ENCODE measurements at places on chromosomes 1 and 21.

- no peak for DNase-seq
These were observed 5.0 kb downstream of the TAF5L start for GRCh38 chr1:229620876-229621275.

DNA sequence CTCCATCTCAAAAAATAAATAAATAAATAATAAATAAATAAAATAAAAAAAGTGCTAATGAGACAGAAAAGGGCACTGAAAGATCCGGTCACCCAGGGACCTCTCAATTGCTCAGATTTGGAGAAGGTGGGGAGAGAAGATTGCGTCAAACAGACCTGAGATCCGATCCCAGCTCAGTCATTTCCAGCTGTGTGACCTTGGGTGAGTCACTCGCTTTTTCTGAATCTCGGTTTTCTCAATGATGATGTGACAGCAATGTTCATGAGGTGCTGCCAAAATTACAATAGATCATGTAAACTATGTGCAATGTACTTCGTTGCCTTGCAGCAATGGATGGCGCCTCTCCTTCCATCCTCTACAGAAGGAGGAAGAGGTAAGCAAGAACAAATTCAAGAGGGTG lies 11.1 kb upstream of the MEF2D start:
- DNase-seq: no peak

DNA sequence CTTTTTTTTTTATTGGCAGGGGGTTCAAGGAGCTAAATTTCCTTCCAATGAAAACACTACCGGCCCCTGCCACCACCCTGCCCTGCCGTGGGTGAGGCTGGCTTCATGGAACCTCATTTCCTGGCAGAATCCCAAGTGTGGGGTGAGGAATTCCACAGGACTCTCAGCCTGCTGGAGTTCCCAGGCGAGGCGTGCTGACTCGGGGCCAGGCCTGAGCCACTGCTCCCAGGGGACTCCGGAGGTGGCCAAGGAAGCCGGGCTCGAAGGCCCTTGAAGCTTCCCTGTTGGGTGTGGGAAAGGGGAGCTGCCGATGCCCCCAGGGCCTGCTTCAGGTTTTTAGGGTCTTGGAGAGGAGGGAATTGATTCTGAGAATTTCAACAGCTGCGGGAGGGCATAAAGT lies 95.3 kb upstream of the ACTRT2 start:
- DNase-seq: no peak

- no peak for DNase-seq
These were observed 360.0 kb downstream of the HHAT start for GRCh38 chr1:210688512-210689234.

GRCh38 chr1:10965546-10966226 lies 46.8 kb upstream of the TARDBP start:
- no peak for DNase-seq

- no peak for DNase-seq
These were observed 51.6 kb downstream of the SMYD3 start for GRCh38 chr1:246455476-246455875.

GRCh38 chr1:24540906-24541710 lies 14.8 kb upstream of the NCMAP start:
- DNase-seq: no peak

DNA sequence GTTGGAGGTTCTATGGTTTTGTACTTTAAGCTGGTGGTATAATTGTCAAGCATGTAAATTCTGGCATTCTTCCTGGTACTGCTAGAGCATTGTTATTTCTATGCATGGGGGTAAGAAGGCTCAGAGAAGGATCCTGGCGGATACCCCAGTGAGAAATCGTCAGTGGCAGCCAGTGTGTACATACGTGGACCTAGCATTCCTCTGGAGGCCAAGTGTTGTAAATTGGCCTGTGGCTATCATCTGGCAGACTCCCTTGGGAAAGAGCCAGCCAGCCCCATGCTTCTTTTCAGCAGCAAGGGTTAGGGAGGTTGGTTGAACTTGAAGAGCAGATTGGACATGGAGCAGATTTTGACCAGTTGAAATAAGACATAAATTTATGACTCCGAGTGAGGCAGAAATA lies 5.2 kb upstream of the AGO3 start:
- no peak for DNase-seq

DNA sequence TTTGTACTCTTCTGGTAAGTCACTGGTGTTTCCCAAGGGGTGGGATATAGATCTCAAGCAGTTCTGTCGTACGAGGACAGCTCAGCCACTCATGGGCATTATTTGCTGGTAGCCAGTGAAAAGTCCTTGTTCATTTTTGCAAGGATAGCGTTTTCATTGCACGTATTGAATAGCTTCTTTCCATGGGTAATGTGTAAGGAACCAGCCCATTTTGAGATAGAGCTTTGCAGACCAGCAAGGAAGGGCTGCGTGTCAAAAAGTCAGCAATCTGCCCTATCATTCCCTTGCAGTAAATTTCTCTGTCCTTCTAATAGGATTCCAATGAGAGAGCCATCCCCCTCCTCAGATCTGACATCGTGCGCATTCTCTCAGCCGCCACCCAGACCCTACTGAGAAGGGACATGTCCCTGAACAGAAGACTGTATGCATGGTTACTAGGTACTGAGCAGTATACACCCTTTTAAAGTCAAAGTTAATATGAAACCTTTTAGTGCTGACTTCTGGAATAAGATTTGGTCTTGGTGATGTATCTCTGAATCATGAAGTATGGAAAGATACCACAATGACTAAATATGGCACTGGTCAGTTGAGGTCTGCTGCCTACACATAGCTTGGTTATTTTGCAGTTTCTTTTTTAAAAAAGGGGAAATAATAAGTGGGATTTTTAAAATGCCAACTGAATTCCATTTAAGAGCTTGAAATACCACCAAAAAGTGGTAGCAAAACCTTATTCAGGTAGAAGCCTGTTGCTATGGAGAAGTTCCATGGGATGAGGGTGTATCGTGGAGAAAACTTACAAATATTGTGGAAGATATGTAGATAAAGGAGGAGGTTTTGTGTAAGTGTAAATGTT lies 55.3 kb downstream of the DOP1B start:
- DNase-seq: no peak

- no peak for DNase-seq
These were observed 3.0 kb upstream of the KRTAP15-1 start for GRCh38 chr21:30437010-30437565.

- no peak for DNase-seq
These were observed 3.0 kb upstream of the PKN2 start for GRCh38 chr1:88680911-88681622.

DNA sequence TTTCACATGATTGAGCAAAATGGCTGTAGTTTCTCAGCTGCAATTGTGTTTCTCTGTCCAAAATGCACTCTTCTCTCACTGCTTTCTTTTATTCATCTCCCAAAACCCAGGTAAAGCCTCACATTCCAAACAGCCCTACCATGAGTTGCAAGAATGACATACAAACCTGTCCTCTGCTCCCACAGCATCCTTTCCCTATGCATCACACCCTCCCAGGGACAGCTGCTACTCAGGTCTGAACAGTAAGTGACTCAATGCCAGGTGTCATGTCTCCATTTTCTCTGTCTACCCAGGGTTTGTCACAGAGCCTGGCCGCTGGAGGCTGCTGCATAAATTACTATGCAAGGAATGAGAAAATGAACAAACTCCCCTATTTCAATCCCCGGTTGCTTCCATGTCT lies 118.5 kb downstream of the PLD5 start:
- no peak for DNase-seq

DNA sequence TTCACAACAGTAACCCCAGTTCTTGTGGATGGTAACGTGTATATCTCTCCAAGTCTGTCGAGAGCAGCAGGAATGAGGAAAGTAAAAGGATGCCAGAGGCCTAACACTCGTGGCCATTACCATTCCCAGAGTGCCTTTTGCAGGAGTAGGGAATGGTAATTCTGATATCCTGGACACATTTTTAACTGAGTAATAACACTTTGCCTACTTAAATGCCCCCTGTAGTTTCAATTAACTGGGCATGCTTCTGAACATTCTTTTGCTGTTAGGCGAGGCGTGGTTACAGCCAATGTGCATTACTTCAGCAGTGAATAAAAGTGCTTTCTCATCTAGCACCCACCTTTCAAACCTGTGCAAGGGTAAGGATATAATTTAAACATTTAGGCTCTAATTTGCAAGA lies 258.5 kb upstream of the ADGRL2 start:
- DNase-seq: no peak

DNA sequence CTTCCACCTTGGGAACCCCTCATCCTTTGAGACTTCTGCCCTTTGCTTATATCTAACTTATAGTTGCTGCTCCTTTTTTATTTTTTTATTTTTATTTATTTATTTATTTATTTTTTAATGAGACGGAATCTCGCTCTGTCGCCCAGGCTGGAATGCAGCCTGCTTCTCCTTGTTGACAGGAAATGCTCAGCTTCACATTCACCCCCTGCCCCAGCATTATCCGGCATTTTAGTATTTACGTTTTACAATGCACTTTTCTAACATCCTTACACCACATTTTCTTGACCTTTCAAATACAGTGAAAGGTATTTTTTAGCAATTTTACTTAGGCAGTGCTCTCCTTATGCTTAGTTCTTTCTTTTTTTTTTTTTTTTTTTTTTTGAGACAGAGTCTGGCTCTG lies 14.9 kb downstream of the CXADR start:
- no peak for DNase-seq

GRCh38 chr1:114232691-114233090 lies 79.0 kb upstream of the SYT6 start:
- no peak for DNase-seq

- no peak for DNase-seq
These were observed 20.3 kb upstream of the LIN9 start for GRCh38 chr1:226329237-226329636.

GRCh38 chr1:218255090-218255489 lies 30.0 kb upstream of the RRP15 start:
- no peak for DNase-seq

DNA sequence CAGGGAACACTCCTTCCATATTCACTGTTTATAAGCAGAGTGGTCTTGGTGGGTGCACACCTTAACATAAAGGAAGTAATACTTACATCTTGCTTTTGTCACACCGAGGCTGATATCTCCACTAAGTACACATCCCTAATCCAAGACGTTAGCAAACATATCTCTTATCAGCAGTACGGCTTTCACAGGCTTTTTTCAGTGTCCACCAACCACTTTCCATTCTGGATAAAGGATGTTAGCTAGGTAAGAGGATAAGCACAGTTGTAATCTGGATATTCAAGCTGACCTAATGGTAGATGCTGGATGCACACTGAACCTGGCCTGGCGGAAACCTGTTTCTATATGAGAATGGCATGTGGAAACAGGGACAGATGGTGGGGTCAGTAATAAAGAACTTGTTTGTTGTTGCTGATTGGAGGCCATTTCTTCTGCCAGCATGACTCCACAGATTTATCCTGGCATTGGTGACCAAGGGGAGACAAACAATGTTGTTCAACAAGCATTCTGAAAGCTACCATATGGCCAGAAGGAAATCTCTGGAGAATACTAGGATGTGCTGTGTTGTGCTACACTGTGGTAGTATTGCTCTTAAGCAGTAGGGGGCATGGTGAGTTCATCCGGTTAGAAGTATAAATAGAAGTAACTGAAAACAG lies 416.4 kb downstream of the PTBP2 start:
- DNase-seq: peak; percentile 85

- DNase-seq: peak; percentile 60
These were observed 5.9 kb downstream of the FCGR2A start for GRCh38 chr1:161511018-161511755.

DNA sequence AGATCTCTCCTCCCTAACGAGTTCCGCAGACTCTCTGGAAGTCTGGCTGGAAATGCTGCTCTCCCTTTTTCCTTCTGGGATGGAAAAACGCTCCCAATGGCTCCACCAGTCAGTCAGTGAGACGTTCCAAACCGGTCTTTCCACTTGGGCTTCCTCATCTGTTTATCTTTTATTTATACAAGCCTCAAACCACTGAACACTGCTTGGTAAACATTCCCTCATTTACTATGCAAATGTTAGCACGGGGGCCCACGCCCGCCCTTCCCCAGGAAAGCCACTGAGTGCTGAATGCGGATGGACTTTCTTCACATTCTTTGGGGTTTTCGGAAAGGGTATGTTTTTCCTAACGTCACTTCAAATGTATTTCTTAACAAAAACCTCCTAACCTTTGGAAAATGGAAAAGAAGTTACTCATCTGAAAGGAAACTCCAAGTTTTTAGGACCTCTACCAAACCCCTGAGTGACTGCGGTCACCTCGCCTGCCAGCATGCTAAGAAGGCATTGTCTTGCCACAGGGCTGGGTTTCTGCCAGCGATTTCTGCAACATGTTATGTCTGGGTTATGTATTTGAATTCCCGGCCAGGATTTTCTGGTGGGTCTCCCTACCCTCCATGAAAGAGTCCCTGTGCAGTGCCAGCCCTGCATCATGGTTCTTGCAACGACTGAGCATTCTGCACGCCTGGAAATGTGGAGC lies 14.0 kb upstream of the UMODL1 start:
- no peak for DNase-seq

Data from Ammon's horn (tissue), 1 donor.